ENCODE measurements at places on chromosomes 16 and 17.
A peak's percentile ranks its signal among the peaks of the same experiment; 100 is the strongest.

DNA sequence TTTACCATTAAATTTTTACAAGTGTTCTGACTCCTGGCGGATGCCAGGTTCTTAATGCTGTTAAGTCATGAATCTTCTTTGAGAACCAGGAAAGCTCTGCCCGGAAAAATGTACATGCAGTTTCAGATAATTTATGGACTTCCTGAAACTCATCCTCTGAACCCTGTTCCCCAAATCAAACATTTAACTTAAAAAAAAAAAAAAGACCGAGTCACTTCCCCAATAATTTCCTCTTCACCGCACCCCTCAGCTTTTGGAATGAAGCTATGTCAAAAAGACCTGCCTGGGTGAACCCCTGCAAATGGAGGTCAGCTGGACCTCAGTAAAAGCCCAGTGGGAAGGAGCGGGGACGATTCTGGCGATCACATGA lies 15.0 kb downstream of the ZNF232 start:
- H3K27me3 ChIP-seq, result peaks cover 4% of the 10 kb centered on the region
- no peak overlapping the region for H3K27ac ChIP-seq
- no peaks in the 10 kb centered on the region for H3K4me1 ChIP-seq
- H3K4me3 ChIP-seq, result no peak overlapping the region

DNA sequence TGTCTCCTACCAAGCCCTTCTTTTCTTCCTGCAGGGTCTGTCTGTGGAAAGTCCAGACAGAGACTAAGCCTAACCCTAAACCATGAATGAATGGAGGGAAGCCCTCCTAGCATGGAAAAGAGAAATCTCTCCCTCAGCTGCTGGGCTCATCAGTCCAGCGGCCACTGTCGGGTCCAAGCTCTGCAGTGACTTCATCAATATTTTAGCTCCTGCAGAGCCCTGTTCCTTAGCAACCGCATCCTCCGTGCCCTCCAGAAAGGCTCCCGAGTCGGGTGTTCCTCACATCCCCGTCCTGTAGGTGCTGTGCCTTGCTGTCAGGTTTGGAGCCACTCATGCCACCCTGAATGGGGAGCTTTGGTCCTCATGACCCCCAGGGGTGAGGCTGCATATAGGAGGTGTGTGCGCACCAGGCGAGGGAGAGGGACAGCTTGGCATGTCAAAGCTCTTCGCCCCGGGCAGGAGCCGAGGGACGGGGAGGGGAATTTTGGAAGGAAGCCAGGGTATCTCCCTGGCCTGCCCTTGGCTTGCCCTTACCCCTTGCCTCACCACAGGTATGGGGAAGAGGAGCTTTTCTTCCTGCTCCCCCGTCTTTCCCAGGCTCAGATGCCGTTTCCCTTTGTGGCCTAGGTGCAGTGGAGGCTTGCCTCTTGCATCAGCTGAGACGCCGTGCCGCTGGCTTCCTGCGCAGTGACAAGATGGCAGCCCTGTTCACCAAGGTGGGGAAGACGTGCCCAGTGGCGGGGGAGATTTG lies 23.9 kb downstream of the SGSM2 start:
- H3K4me3 ChIP-seq, result no peak overlapping the region
- no peaks in the 10 kb centered on the region for H3K27me3 ChIP-seq
- no peak overlapping the region for H3K27ac ChIP-seq
- no peaks in the 10 kb centered on the region for H3K4me1 ChIP-seq
- no peak for DNase-seq

GRCh38 chr17:1752425-1753262 lies 9.2 kb upstream of the SERPINF1 start:
- no peaks in the 10 kb centered on the region for H3K36me3 ChIP-seq
- no peaks in the 10 kb centered on the region for H3K4me1 ChIP-seq
- H3K4me3 ChIP-seq, result no peak overlapping the region
- DNase-seq, result peak; percentile 57
- H3K27me3 ChIP-seq, result no peaks in the 10 kb centered on the region
- H3K27ac ChIP-seq, result no peak overlapping the region

DNA sequence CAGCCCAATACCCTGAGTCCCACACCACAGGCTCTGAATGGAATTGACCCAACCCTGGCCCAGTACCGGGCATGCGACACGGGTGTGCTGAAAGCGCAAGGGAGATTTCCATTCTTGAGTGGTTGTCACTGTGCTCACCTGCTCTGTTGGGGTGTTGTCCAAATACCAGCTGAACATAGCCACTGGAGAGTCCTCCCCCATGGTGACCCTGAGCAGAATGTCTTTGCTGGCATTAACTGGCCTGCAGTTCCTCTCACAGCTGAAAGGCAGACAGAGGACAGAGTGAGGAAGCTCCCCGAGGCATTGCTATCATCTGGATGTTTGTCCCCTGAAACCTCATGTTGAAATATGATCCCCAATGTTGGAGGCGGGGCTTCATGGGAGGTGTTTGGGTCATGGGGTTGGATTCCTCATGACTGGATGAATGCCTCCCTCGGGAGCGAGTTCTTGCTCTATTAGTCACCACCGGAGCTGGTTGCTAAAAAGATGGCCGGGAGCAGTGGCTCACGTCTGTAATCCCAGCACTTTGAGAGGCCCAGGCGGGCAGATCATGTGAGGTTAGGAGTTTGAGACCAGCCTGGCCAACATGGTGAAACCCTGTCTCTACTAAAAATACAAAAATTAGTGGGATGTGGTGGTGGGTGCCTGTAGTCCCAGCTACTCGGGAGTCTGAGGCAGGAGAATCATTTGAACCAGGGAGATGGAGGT lies 57.3 kb upstream of the BCO1 start:
- peak overlapping the region; percentile 27 for H3K27ac ChIP-seq
- H3K27me3 ChIP-seq, result no peaks in the 10 kb centered on the region
- DNase-seq, result peak; percentile 99
- H3K4me3 ChIP-seq, result no peak overlapping the region
- peaks cover 4% of the 10 kb centered on the region for H3K4me1 ChIP-seq
- H3K36me3 ChIP-seq, result no peaks in the 10 kb centered on the region

GRCh38 chr16:12252616-12253015 lies 276.1 kb downstream of the SNX29 start:
- no peak for DNase-seq
- H3K4me3 ChIP-seq, result no peak overlapping the region
- no peaks in the 10 kb centered on the region for H3K27me3 ChIP-seq
- H3K27ac ChIP-seq, result no peak overlapping the region
- H3K4me1 ChIP-seq, result no peaks in the 10 kb centered on the region

GRCh38 chr16:5607169-5607568 lies 509.6 kb upstream of the EEF2KMT start:
- no peak overlapping the region for H3K4me3 ChIP-seq
- no peaks in the 10 kb centered on the region for H3K27me3 ChIP-seq
- no peaks in the 10 kb centered on the region for H3K36me3 ChIP-seq
- DNase-seq, result peak; percentile 74
- no peak overlapping the region for H3K27ac ChIP-seq

- H3K4me1 ChIP-seq, result peaks cover 5% of the 10 kb centered on the region
- no peak overlapping the region for H3K4me3 ChIP-seq
- peak; percentile 84 for DNase-seq
These were observed 97.3 kb downstream of the ANKRD11 start for GRCh38 chr16:89392881-89393737.

GRCh38 chr17:73214851-73215250 lies 22.0 kb downstream of the COG1 start:
- no peak overlapping the region for H3K27ac ChIP-seq
- H3K4me1 ChIP-seq, result no peaks in the 10 kb centered on the region
- H3K27me3 ChIP-seq, result no peaks in the 10 kb centered on the region
- peaks cover 2% of the 10 kb centered on the region for H3K36me3 ChIP-seq
- no peak overlapping the region for H3K4me3 ChIP-seq

GRCh38 chr16:4918781-4919251 lies 18.1 kb downstream of the PPL start:
- DNase-seq, result no peak
- no peaks in the 10 kb centered on the region for H3K27me3 ChIP-seq
- H3K4me1 ChIP-seq, result no peaks in the 10 kb centered on the region
- H3K27ac ChIP-seq, result no peak overlapping the region
- no peaks in the 10 kb centered on the region for H3K36me3 ChIP-seq

- H3K27me3 ChIP-seq, result no peaks in the 10 kb centered on the region
- H3K27ac ChIP-seq, result no peak overlapping the region
- H3K4me1 ChIP-seq, result no peaks in the 10 kb centered on the region
- H3K36me3 ChIP-seq, result no peaks in the 10 kb centered on the region
These were observed 118.0 kb upstream of the CA10 start for GRCh38 chr17:52276381-52277008.

GRCh38 chr16:73095885-73096421 lies 48.0 kb upstream of the ZFHX3 start:
- H3K27ac ChIP-seq, result no peak overlapping the region
- H3K4me3 ChIP-seq, result no peak overlapping the region
- DNase-seq, result peak; percentile 8
- no peaks in the 10 kb centered on the region for H3K27me3 ChIP-seq

- H3K4me3 ChIP-seq, result peak overlapping the region; percentile 75
- H3K27ac ChIP-seq, result peak overlapping the region; percentile 100
- H3K36me3 ChIP-seq, result peaks cover 15% of the 10 kb centered on the region
- no peaks in the 10 kb centered on the region for H3K27me3 ChIP-seq
- DNase-seq, result peak; percentile 94
- peaks cover 15% of the 10 kb centered on the region for H3K4me1 ChIP-seq
These were observed 596 bp upstream of the PFN1 start for GRCh38 chr17:4948931-4949320.

- no peak overlapping the region for H3K4me3 ChIP-seq
- H3K27ac ChIP-seq, result no peak overlapping the region
- no peaks in the 10 kb centered on the region for H3K27me3 ChIP-seq
- peak; percentile 77 for DNase-seq
These were observed 30.7 kb upstream of the MED9 start for GRCh38 chr17:17445925-17446665.
